ENCODE measurements at places on chromosomes 16 and 17.

GRCh38 chr16:87971933-87972332 is 20.7 kb downstream of the BANP start:
- no peak for DNase-seq

- DNase-seq: no peak
Observed at GRCh38 chr16:17053536-17054160, 417.1 kb downstream of the XYLT1 start.

DNA sequence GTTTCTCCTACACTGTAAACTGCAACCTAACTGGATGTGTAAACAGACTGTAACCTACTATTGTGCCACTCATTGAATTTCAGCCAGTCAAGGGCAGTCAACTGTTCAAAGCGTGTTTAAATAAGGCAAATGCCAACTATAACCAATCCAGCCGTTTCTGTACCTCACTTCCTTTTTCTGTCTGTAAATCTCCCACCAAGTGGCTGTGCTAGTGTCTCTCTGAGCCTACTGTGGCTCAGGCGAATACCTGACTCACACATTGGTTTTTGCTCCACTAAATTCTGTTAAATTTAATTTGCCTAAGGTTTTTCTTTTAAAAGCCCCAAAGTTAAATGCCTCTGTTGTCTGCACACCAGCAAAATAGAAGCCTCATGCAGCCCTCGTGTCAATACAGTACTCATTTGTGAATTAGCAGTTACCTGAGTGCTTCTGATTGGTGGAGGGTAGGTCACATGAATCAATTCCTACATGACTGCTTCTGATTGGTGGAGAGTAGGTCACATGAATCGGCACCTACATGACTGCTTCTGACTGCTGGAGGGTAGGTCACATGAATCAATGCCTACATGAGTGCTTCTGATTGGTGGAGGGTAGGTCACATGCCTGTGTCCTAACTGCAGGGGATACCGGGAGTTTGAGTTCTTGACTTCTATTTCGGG is 31.1 kb upstream of the CCR7 start:
- no peak for DNase-seq

DNA sequence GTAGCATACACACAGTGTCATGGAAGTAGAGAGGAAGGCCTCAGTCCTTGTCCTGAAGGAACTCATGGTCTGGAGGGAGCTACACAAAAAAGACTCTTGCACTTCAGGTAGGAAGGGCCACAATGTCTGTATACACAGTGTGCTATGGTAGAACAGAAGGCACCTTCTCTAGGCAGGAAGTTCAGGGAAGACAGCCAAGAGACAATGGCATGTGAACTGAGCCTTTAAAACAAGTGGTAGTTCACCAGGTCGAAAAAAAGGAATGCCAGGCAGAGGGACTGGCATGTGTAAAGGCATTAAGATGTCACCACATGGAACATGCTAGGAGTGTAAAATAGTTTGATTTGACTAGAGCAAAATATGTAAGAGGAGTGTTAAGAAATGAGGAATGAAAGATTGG is 9.7 kb downstream of the GNAO1 start:
- no peak for DNase-seq

DNA sequence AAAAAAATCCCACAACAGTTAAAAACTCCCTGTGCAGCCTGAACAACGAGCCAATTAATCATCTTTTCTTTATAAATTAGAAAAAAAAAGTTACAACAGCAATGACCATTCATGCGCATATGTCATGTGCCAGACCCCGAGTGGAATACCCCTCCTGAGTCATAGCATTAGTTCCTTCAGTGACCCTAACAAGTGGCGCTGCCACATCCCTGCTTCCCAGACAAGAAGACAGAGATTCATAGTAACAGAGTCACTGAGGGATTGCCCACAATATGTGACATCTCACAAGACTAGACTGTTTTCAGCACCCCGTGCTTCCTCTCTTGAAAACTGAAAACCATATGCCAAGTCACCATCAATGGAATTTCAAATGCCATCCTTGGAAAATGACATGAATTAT is 7.9 kb downstream of the UMOD start:
- no peak for DNase-seq

GRCh38 chr17:51710634-51710979 is 447.9 kb downstream of the CA10 start:
- no peak for DNase-seq
